ENCODE measurements at places on chromosomes 2 and 18.

DNA sequence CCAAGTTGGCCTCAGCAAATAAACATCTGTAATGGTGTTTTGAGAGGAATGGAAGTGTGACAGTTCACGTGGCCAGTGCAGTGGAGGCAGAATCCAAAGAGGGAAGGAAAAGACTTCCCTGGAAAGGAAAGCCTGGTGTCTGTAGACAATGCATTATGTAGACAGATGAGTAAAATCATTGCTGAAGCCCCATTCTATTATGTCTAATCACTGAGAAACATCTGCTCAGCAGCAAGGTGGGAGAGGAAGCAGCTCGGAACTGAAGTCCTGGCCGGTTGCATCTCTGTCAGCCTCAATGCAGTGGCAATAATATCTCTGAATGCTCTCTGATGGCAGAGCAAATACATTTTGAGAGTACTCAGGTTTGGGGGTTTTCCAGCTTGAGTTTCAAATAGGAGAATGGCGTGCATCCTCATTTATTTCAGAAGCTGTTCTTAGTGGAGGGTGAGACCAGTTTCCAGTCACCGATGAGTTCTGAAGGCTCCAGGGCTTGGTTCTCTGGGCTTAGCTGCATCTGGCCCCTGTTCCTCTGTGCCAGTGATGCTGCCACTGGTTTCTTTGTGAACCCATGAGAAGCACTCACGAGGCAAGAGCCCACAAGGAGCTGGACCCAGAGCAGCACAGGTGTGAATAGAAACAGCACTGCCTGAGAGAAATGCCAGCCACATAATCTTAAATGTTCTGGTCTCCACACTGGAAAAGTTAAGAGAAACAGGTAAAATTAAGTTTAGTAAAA is 63.3 kb downstream of the RPIA start:
- DNase-seq, result peak; percentile 35

DNA sequence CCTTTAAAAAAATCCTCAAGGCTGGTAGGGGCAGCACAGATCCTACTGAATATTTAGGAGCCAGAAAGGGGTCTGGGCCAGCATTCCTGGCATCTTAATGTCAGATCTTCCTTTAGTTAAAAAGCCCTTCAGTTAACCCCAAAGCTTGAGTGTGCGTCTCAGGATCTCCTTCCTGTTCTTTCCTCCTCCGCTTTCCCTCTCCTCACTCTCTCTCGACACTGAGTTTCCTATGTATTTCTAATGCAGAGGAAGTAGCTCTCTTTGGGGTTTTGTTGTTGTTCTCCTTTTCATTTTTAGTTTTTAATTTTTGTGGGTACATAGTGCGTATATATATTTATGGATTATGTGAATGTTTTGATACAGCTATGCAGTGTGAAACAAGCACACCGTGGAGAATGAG is 109.9 kb upstream of the COPS8 start:
- no peak for DNase-seq

- DNase-seq, result no peak
Measured at GRCh38 chr2:15043336-15044058, 411.0 kb downstream of the LRATD1 start.

DNA sequence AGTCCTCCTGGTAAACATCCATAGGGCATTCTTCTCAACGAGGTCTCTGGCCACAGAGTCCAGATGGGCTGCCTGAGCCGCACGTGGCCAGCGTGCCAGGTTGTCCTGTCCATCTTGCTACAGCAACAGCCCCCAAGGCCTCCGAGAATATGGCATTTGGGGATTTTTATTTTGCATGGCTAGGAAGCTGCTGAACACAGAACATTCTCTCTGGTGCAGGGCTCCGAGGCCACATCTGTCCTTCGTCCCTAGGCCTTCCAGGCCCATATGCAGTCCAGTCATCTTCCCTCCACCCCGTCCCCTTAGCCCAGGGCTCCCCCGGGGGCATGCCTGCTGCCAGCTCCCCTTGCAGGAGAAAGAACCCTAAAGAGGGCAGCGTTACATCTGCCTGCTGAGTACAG is 2.3 kb downstream of the HDAC4 start:
- no peak for DNase-seq

DNA sequence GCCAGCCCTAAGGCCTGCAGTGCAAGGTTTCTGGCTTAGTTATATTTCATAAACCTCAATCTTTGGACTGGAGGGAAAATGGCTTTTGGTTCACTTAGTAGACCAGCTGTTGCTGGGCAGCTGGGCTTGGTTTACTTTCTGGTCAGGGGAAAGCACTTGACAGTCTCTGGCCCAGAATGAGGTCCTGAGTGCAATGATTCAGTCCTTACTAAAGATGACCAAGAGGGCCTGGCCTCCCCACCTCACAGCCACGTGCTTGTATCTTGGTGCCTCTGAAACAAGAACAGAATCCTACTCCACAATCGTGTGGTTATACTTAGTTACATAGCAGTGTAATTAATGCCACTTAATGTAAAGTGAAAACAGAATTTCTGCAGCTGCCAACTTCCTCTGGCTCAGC is 325.5 kb upstream of the MEIS1 start:
- no peak for DNase-seq
